ENCODE measurements at places on chromosomes 7 and 10.
A peak's percentile ranks its signal among the peaks of the same experiment; 100 is the strongest.

- no peak for DNase-seq
Measured at GRCh38 chr10:77879710-77880109, 46.8 kb downstream of the DLG5 start.

DNA sequence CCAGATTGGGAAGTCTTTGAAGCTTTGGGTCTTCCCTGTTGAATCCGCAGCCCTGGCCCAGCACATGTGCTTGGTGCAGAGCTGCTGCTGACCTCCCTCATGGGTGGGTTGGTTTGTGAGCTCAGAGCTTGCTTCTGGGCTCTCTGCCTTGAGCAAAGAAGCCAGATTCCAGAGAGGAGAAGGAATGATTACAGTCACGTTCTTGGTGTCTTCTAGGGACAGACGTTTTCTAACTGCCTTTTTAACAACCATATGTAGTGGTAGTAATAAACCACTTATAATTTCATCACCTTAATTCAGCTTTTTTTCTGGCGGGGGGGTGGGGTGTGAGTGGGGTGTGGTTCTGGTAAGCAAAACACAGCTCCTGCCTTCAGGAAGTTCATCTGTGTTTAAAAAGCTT lies 39.5 kb downstream of the LRMDA start:
- no peak for DNase-seq

DNA sequence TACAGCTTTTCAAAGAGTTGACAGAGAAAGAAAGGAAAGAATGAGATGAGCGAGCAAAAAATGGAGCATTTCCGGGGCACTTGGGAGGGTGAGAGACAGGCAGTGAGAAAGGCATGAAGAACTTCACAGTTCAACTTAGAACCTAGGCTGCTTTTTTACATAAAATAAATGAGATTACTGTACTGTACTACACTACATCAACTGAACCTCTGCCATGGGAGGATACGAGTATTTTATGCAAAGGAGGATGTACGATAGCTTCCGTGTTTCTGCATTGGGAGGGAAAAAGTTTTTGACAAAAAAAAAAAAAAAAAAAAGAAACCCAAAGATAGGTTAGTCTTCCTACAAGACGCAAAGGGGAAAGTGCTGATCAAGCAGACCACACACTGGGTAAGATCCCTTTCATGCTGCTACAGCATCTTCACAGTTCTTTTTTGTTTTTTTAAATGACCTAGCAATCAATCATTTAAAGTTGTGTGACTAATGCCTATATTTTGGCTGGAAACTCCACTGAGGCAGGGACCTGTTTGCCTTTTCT lies 88.0 kb downstream of the RAPGEF5 start:
- no peak for DNase-seq

GRCh38 chr7:4073750-4074149 lies 608.3 kb upstream of the FOXK1 start:
- no peak for DNase-seq

GRCh38 chr7:148709014-148709413 lies 10.3 kb downstream of the CUL1 start:
- DNase-seq = no peak

DNA sequence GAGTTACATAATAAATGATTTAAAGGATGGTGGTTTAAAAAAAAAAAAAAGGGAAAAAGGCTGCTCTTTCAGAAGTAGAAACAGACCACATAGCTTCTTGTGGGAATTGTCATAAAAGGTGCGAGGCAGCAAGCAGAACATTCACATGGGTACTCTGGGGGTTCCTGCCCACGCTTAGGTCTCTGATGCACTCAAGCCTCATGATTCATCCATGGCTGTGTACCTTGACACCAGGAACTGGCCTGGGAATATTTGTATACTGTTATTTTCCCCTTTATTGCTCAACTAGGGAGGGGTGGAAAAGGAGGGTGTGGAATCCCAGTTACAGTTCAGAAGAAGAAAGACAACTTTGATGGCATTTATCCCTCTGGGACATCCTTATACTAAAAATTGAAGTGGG lies 4.0 kb downstream of the PON2 start:
- no peak for DNase-seq

DNA sequence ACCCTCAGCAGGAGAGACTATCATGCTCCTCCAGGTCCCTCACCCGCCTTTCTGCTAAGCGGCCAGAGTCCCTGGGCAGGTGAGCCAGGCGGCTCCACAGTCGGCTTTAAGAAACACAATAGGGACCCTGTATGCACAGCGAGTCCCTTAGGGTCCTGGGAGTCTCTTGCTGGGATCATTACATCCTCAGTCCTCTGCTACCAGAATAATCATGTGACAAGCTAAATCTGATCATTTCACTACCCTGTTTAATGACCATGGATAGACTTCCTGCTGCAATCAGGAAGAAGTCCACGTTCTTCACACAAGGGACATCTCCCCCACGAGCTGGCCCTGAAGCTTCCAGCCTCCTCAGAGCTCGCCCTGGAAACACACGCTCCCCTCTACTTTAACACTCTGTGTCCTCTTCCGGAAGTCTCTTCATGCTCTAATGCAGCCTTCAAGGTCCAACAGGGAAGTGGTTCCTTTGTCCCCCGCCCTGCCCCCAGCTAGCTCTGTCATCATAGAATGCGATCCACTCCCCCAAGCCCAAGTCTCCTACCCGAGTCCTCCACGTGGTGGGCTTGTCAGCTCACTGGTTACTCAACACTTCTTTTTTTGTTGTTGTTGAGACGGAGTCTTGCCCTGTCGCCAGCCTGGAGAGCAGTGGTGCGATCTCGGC lies 101.5 kb downstream of the RNF216 start:
- DNase-seq = no peak

DNA sequence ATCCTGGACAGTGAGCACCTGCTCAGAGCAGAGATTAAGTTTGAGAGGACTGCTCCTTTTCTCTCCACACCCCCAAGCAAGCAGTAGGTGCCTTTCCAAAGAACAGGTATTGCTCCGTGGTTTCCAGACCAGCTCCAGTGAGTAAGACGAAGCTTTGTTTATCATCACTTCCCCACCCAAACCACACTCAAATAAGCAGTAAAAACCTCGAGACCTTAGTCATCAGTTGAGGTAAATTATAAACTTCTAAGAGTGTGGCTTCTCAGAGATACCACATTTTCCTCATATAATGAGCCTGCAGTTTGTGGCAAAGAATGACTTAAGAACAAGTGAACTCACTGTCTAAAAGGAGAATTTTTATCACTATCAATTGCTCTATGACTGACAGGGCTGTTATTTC lies 50.0 kb upstream of the GRB10 start:
- no peak for DNase-seq

DNA sequence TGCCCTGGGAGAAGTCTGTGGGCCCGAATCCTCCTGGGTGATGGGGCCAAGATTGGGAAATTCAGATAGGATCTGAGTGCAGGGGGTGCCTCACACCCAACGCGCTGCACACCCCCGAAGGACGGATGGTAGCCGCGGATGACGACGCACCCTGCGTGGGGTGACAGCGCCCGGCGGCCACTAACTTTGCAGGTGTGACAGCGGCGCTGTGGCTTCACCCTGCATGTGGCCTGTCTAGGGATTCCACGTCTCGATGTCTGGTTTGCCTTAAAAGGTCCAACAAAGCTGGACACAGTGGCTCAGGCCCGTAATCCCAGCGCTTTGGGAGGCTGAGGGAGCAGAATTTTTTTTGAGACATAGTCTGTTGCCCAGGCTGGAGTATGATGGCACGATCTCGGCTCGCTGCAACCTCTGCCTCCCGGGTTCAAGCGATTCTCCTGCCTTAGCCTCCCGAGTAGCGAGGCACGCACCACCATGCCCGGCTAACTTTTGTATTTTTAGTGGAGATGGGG lies 18.6 kb downstream of the ADAP1 start:
- no peak for DNase-seq

- no peak for DNase-seq
Measured at GRCh38 chr7:28977881-28978280, 19.8 kb upstream of the TRIL start.

GRCh38 chr7:100680576-100681271 lies 7.2 kb downstream of the GNB2 start:
- no peak for DNase-seq

DNA sequence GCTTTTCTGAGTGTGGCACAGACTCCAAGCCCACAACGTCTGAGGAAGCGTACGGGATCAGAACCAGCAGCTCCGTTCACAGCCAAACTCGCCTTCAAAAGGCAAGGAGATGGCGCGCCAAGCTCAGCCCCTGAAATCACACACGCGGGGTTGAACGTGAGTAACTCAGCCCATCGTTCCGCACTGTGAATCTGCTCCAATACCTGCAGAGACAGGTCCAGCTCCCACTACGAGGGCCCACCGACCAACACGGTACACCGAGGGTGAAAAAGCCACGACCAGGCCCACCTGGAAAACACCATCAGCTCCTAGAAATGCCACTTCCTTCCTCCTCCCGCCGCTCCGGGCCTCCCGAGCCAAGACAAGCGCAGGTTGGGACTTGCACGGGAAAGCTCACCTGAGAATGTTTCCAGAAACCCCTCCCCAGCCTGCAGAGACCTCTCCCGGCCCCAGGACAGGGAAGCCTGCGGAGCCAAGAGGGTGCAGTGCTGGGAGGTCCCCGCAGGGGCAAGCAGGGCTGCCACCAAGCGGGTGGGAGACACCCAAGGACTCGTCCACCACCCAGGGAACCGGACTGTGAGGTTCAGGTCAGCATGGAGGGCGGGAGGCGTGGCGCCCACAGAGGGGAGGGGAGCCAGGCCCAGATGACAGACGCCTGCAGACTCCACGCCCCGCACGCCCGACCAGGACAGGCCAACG lies 93.9 kb upstream of the PDGFA start:
- no peak for DNase-seq

- no peak for DNase-seq
Measured at GRCh38 chr10:26665080-26666048, 32.1 kb upstream of the PDSS1 start.

DNA sequence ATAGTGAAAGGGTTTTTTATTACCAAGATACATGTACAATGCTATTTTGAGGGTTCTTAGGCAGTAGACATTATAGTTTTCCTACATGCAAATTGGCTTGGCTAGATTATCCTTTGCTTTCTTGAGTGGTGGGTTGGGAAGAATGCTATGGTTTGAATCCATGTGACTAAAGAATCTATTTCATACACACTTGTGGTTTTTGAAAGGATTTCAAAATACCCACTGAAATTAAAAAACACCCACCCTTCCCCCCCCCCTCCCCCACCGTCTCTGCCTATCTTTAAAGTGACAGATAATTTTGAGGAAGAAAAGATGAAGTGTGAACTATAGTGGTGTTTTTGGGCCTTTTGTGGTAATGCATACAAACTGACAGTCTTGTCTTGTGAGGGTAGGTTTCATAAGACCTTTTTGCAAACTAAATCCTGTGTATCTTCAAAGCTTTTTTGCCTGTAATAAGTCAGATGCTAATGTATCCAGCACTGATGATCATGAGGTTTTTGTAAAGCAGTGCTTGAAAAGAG lies 90.9 kb downstream of the TPST1 start:
- DNase-seq = no peak

- DNase-seq = no peak
Measured at GRCh38 chr10:3763035-3763456, 22.0 kb downstream of the KLF6 start.

DNA sequence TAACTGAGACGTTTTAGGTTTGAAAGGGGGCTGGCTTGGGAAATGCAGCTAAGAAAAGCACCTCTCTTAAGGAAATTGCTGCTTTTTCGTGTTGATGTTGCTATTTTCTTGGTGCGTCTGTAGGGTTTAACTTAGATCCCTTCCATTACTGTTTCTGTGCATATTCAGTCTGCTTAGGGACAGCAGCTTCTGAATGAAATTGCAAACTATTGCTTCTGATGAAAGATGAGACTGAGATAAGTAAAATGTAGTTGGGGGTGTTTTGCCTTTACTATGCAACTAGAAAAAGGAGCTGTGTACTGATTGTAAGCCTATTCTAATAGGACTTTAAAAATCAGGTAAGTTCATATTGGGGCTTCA lies 772 bp downstream of the HDAC9 start:
- no peak for DNase-seq

- no peak for DNase-seq
Measured at GRCh38 chr7:149220534-149220933, 18.9 kb upstream of the ZNF212 start.

DNA sequence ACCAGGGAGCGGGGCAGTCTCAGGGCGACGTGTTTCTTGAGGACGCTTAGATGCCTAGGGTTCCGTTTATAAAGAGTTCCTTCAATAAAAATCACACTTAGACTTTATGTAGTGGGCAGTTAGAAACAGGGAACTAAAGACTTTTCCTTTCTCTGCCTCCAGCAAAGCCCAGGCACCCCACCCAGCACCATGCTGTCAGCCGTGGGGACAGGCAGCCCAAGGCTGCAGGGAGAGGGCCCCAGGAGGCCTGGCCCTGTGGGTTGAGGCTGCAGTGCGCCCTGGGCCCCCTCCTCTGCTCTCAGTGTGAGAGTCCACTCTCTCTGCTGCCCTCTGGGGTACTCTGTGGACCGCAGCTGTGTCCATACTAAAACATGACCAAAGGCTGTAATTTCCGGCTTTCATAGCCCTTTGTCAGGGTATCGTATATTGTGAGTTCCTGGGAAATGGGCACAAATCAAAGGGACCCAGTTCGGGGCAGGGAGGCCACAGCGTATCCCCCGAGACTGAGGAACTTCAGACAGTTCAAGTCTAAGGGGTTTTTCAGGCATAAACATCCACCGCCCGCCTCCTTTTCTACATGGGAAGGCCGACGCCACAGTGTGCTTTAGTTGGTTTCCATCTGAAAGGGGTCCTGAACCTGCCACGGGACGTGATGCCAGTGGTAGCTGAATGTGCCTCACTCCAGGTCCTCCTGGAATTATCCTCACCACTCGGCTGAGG lies 59.7 kb downstream of the DNAJB6 start:
- no peak for DNase-seq

- peak; percentile 64 for DNase-seq
Measured at GRCh38 chr10:59323036-59323459, 39.3 kb downstream of the FAM13C start.

DNA sequence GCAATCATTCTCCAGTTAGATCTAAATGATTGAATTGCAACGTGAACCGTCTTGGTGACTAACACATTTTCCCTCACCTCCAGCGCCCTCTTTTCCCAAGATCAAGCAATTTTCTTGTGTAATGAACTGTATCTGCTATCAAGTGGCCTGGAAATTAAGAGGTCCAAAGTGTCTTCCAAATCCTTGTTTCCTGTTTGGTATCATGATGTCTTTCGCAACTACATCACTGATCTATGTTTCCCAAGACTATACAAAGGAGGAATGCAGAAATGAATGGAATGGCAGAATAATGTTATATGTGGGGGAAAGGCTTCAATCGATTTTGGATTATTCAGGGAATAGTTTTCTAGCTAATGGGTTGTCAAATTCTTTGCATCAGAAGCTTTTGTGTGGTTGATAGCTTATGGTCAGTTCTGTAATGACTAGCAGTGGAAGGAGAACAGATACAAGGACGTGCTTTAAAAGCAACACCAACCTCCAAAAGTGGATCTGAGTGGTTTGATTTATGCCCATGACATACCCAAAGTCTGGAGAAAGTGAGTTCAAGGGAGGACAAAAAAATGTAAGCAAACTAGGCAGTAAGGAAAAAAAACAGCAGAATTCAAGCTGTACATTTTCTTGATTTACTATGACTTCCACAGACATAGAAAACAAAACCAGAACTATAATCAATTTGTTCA lies 14.6 kb upstream of the ZEB1 start:
- DNase-seq = no peak

GRCh38 chr7:69693042-69693441 lies 94.8 kb downstream of the AUTS2 start:
- no peak for DNase-seq
